ENCODE measurements at places on chromosomes 16 and 17. TPM values are rescaled to one million over a fixed set of nuclear protein-coding genes. Genes with fewer than 3 reads are reported as not detected.

DNA sequence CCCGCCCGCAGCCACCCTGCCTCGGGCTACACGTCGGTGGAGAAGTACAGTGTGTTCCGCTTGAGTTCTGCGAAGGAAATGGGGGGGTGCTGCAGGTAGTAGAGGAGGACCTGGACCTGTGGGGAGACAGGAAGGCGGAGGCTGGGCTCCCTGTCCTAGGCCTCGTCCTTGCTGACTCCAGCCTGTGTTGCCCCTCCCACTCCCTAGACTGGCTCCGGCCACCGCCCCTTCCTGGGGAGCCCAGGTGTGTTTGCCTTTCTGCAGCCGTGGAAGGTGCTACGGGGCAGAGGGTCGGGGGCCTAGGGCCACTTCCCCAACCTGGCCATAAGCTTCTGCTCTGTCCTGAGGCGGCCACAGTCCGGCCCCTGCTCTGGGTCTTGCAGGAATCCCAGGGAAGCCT, 9.1 kb downstream of the TIMM22 start:
- H3K27ac ChIP-seq: peak overlapping the region; percentile 32
- H3K27me3 ChIP-seq: no peaks in the 10 kb centered on the region
- no peak overlapping the region for H3K4me3 ChIP-seq
- H3K36me3 ChIP-seq: no peaks in the 10 kb centered on the region
- no peaks in the 10 kb centered on the region for H3K4me1 ChIP-seq
- peak; percentile 54 for DNase-seq

- no peaks in the 10 kb centered on the region for H3K36me3 ChIP-seq
- H3K4me3 ChIP-seq: no peak overlapping the region
- no peak for DNase-seq
- H3K27ac ChIP-seq: no peak overlapping the region
These were observed 6.0 kb downstream of the GGNBP2 start for GRCh38 chr17:36550491-36551417.

- no peak overlapping the region for H3K27ac ChIP-seq
- no peaks in the 10 kb centered on the region for H3K4me1 ChIP-seq
- H3K4me3 ChIP-seq: no peak overlapping the region
- H3K36me3 ChIP-seq: no peaks in the 10 kb centered on the region
These were observed 10.1 kb upstream of the TMEM208 start for GRCh38 chr16:67216612-67217490.

DNA sequence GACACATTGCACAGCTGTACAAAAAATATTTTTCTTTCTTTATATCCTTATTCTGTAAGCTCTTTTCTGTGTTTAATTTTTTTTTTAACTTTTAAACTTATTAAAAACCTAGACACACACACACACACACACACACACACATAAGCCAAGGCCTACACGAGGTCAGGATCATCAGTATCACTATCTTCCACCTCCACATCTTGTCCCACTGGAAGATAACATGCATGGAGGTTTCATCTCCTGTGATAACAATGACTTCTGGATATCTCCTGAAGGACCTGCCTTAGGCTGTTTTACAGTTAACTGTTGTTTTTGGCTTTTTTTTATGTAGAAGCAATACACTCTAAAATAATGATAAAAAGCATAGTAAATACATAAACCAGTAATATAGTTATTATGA, 71.2 kb downstream of the TNRC6C start:
- no peaks in the 10 kb centered on the region for H3K36me3 ChIP-seq
- no peak overlapping the region for H3K4me3 ChIP-seq
- no peak overlapping the region for H3K27ac ChIP-seq
- no peaks in the 10 kb centered on the region for H3K27me3 ChIP-seq
- H3K4me1 ChIP-seq: peaks cover 3% of the 10 kb centered on the region

- H3K4me3 ChIP-seq: no peak overlapping the region
- H3K36me3 ChIP-seq: no peaks in the 10 kb centered on the region
- DNase-seq: no peak
- no peaks in the 10 kb centered on the region for H3K27me3 ChIP-seq
- H3K4me1 ChIP-seq: no peaks in the 10 kb centered on the region
These were observed 815 bp downstream of the ATAD5 start for GRCh38 chr17:30832438-30833124.

- no peaks in the 10 kb centered on the region for H3K27me3 ChIP-seq
- no peaks in the 10 kb centered on the region for H3K4me1 ChIP-seq
- H3K36me3 ChIP-seq: no peaks in the 10 kb centered on the region
- H3K4me3 ChIP-seq: no peak overlapping the region
These were observed 7.5 kb downstream of the SCIMP start for GRCh38 chr17:5226940-5227878.

GRCh38 chr16:50259334-50260205, 6.8 kb upstream of the ADCY7 start:
- H3K27ac ChIP-seq: no peak overlapping the region
- H3K4me3 ChIP-seq: no peak overlapping the region
- H3K27me3 ChIP-seq: no peaks in the 10 kb centered on the region
- peak; percentile 77 for DNase-seq

DNA sequence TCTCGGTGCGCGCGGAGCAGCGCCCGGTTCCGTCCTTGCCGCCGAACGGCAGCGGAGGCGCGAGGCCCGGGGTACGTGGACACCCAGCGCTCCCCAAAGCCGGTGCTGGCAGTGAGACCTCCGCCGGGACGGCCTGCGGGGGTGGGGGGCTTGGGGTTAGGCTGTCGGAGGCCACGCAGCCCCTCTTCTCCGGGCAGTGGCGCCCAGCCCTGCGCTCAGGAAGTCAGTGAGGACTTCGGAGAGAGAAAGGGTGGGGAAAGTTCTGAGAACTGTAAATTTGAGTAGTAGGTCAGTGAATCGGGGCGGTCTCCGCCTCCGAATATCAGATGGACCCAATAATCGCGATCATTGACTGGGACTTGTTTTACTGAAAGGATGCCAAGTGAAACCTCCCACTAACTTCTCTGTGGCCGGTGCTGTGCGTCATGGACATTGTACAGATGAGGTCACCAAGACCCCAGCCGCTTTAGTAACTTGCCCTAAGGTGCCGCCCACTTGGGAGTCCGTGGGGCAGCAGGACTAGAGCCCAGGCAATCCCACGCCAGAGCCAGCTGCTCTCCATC, 468 bp downstream of the IL4R start:
- no peaks in the 10 kb centered on the region for H3K36me3 ChIP-seq
- H3K4me1 ChIP-seq: no peaks in the 10 kb centered on the region
- DNase-seq: peak; percentile 85

DNA sequence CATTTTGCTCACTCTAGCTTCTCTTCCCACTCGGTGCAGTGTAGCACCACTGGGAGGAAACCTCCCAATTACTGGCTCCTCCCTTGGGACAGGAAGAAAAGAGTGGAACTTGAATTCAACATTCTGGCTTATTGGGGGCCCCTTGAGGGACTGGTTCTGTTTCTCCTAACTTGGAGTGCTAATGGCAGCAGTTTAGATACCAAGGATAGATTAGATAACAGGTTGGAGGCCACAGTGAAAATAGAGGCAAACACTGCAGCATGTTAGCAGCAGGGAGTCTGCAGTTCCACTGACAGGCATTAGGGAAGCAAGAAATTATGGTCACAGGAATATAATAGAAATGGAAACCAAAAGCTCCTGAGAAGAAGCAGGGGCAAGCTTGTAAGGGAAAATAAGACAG, 322.0 kb downstream of the ABCC12 start:
- no peaks in the 10 kb centered on the region for H3K4me1 ChIP-seq
- no peaks in the 10 kb centered on the region for H3K27me3 ChIP-seq
- no peak overlapping the region for H3K27ac ChIP-seq
- no peak overlapping the region for H3K4me3 ChIP-seq
- H3K36me3 ChIP-seq: no peaks in the 10 kb centered on the region
- no peak for DNase-seq

- H3K27ac ChIP-seq: no peak overlapping the region
- no peaks in the 10 kb centered on the region for H3K4me1 ChIP-seq
- no peaks in the 10 kb centered on the region for H3K27me3 ChIP-seq
- no peaks in the 10 kb centered on the region for H3K36me3 ChIP-seq
- DNase-seq: no peak
These were observed 21.1 kb downstream of the CPSF4L start for GRCh38 chr17:73240561-73240960.

GRCh38 chr16:52068447-52069074, 478.4 kb downstream of the TOX3 start:
- no peak overlapping the region for H3K27ac ChIP-seq
- no peak overlapping the region for H3K4me3 ChIP-seq
- no peak for DNase-seq
- no peaks in the 10 kb centered on the region for H3K27me3 ChIP-seq

- H3K36me3 ChIP-seq: no peaks in the 10 kb centered on the region
- no peak for DNase-seq
- no peak overlapping the region for H3K27ac ChIP-seq
- H3K27me3 ChIP-seq: no peaks in the 10 kb centered on the region
These were observed 877 bp upstream of the KREMEN2 start for GRCh38 chr16:2963074-2963722.

- no peak for DNase-seq
- no peak overlapping the region for H3K27ac ChIP-seq
- H3K4me3 ChIP-seq: no peak overlapping the region
- no peaks in the 10 kb centered on the region for H3K27me3 ChIP-seq
- H3K36me3 ChIP-seq: no peaks in the 10 kb centered on the region
These were observed 235.2 kb upstream of the CDH5 start for GRCh38 chr16:66131156-66131807.

DNA sequence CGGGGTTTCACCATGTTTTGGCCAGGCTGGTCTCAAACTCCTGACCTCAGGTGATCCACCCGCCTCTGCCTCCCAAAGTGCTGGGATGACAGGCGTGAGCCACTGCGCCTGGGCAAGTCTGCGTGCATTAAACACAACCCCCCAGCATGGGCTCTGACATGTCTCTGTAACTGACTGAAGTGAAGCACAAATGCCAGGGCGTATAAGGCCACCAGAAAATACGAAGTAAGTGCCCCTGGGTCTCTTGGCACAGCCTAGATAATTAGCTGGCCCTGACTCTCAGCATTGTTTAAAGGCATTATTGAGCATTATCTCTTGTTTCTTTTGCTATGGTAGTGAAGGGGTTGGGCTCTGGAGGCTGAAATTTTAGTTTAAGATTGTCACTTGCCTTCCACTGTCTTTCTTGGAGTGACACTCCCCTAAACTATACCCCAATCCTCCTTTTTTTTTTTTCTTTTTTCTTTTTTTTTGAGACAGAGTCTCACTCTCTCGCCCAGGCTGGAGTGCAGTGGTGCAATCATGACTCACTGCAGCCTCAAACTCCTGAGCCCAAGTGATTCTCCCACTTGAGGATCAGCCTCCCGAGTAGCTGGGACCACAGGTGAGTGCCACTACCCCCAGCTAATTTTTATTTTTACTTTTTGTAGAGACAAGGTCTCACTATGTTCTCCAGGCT, 8.2 kb upstream of the SEC14L1 start:
- H3K27ac ChIP-seq: no peak overlapping the region
- no peaks in the 10 kb centered on the region for H3K27me3 ChIP-seq
- no peak for DNase-seq
- H3K4me1 ChIP-seq: no peaks in the 10 kb centered on the region
- no peak overlapping the region for H3K4me3 ChIP-seq

- no peak for DNase-seq
- no peaks in the 10 kb centered on the region for H3K36me3 ChIP-seq
- no peak overlapping the region for H3K27ac ChIP-seq
- no peaks in the 10 kb centered on the region for H3K27me3 ChIP-seq
- H3K4me3 ChIP-seq: no peak overlapping the region
These were observed 3.3 kb upstream of the N4BP1 start for GRCh38 chr16:48613061-48613957.

DNA sequence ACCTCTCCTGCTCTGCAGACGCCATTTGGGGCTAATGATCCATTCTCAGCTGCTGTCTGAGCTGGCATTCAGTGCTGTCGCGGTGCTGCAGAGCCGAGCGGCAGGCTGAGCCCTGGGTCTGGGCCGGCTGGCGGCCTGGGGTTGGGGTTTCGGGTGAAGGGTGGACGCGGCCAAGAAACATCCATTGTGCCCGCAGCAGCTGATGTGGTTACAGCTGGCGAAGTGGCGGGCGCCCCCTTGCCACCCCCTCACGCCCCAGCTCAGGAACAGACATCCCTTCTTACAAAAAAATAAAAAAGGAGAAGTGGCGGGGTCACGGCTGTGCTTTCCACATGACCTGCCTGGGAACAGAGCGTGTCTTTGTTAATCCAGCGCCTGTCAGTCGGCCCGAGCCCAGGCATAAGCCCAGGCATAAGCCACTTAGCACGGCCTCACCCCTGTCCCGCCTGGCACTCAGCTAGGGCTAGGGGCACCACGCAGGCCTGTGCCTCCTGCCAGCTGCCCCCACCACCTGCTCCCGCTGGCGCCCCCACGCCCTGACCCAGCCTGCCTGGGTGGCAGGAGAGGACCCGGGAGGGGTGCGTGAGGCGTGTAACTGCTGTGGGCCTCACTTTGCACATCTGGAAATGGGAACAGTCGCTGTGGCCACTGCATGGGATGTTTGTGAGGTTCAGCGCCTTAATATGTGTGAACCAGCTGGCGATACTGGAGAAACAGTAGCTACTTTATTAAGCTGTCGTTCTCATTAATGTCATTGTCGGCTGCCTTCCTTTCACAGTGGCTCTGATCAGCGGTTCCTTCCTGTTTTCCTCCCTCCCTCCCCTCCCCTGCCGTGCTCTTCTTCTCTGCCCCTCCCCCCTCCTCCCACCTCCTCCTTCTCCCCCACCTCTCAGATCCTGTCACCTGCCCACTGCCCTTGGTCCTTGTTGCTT, 197.7 kb upstream of the CIBAR2 start:
- no peaks in the 10 kb centered on the region for H3K36me3 ChIP-seq
- no peak overlapping the region for H3K4me3 ChIP-seq
- H3K4me1 ChIP-seq: no peaks in the 10 kb centered on the region
- H3K27ac ChIP-seq: no peak overlapping the region
- H3K27me3 ChIP-seq: no peaks in the 10 kb centered on the region
- peak; percentile 81 for DNase-seq

DNA sequence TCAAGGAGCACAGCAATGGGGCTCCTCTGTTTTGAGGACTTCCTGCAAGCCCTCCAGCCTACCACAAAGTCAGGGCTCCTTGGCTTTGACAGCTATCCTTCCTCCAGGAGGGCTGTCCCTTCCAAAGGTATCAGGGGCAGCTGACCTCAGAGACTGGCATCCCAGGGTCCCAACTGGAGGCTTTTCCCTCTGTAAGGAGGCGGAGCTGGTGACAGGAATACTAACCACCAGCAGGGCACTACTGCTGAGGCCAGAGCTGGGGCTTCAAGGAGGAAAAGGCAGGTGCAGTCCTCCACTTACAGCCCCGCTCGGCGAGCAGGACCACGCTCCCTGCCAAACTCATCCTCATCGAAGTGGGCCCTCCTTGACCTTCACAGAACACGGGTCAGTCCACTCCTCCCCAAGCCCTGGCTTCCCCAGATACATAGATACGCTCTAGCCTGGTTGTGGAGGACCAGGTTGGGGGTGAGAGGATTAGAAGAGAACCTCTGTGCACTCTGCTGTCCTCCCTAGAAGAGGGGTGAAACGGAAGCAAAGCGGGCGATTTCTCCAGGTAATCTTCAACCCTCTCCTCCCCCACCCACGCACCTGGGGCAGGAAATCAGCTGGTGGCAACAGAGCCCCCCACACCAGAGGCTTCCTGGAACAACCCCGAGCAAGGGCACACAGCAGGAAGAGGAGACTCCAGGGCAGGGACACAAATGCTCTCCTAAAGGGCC, 20.5 kb downstream of the ST3GAL2 start:
- DNase-seq: no peak
- H3K27me3 ChIP-seq: no peaks in the 10 kb centered on the region
- no peak overlapping the region for H3K4me3 ChIP-seq
- H3K27ac ChIP-seq: no peak overlapping the region
- H3K36me3 ChIP-seq: no peaks in the 10 kb centered on the region
- H3K4me1 ChIP-seq: no peaks in the 10 kb centered on the region

Gene PIRT
- total RNA-seq: 0.18 TPM

Gene CA5A
- not detected for total RNA-seq

Gene CLEC3A
- total RNA-seq: not detected

Gene SECTM1
- 15.8 TPM for total RNA-seq

Gene RGS9
- total RNA-seq: 3.0 TPM

Gene DBF4B
- 12.1 TPM for total RNA-seq

Gene KRT35
- not detected for total RNA-seq

Gene TBC1D26
- not detected for total RNA-seq

Gene MBTD1
- 11.5 TPM for total RNA-seq

Gene KRT34
- not detected for total RNA-seq

Data from aorta (tissue), 5 donors.